ENCODE measurements at places on chromosomes 7 and 10. TPM values are rescaled to one million over a fixed set of nuclear protein-coding genes. Genes with fewer than 3 reads are reported as not detected.

Gene ADCY1
- 0.51 TPM for total RNA-seq

Gene GRID2IP
- not detected for total RNA-seq

Gene POU6F2
- total RNA-seq: not detected

Gene OTUD1
- total RNA-seq: 8.5 TPM

Gene SRRM3
- 3.3 TPM for total RNA-seq

Gene IFIT1B
- not detected for total RNA-seq

Gene RSPH10B2
- total RNA-seq: 0.39 TPM

Gene GDF10
- total RNA-seq: not detected

Gene CLCN1
- not detected for total RNA-seq

Gene OPALIN
- total RNA-seq: not detected

Gene AKR1C3
- 173 TPM for total RNA-seq

Gene NUTM2B
- total RNA-seq: under 0.01 TPM

Gene NKX2-3
- not detected for total RNA-seq

Gene IGFBP1
- total RNA-seq: not detected

Gene ARHGEF35
- 0.13 TPM for total RNA-seq

Gene GHRHR
- total RNA-seq: not detected

Gene GDF2
- total RNA-seq: not detected

Gene NPC1L1
- total RNA-seq: not detected

Gene NYAP1
- total RNA-seq: 2.1 TPM

Gene NEUROG3
- total RNA-seq: not detected

Gene OR2A1
- under 0.01 TPM for total RNA-seq

Gene POLD2
- 57.7 TPM for total RNA-seq

Gene TYSND1
- total RNA-seq: 5.2 TPM

Gene PIP
- total RNA-seq: not detected

Gene MMD2
- total RNA-seq: not detected

Gene MRC1
- total RNA-seq: 250 TPM

Gene HMX3
- not detected for total RNA-seq
